ENCODE measurements at places on chromosomes 3 and 15. TPM values are rescaled to one million over a fixed set of nuclear protein-coding genes. Genes with fewer than 3 reads are reported as not detected.

Gene C3orf20
- 0.01 TPM for polyA plus RNA-seq

GRCh38 chr15:74444106-74445062 is 10.6 kb upstream of the SEMA7A start:
- no peak for DNase-seq

DNA sequence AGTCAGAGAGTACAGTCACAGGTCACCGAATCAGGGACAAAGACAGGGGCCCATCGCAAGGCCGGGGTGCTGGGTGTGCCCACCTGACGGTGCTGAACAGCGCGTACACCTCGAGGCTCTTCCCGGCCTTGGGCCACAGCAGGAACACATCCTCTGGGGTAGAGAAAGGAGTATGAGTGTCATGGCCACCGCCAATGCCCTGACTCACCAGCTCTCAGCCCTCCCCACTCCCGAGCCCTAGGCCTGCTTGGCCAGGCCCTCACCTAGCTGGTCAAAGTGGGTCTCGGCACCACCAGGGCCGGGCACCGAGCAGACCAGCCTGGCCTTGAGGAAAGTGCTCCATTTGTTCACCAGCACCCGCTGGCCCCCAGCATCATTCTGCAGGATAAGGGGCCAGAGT is 4.2 kb downstream of the SEMA3G start:
- DNase-seq, result no peak

GRCh38 chr3:32817257-32817557 is 590 bp upstream of the TRIM71 start:
- DNase-seq, result no peak

Gene GLDN
- 0.27 TPM for polyA plus RNA-seq

- DNase-seq, result no peak
These were observed 130.7 kb downstream of the LRTM1 start for GRCh38 chr3:54797111-54797510.
